ENCODE measurements at places on chromosomes 7 and 10.

DNA sequence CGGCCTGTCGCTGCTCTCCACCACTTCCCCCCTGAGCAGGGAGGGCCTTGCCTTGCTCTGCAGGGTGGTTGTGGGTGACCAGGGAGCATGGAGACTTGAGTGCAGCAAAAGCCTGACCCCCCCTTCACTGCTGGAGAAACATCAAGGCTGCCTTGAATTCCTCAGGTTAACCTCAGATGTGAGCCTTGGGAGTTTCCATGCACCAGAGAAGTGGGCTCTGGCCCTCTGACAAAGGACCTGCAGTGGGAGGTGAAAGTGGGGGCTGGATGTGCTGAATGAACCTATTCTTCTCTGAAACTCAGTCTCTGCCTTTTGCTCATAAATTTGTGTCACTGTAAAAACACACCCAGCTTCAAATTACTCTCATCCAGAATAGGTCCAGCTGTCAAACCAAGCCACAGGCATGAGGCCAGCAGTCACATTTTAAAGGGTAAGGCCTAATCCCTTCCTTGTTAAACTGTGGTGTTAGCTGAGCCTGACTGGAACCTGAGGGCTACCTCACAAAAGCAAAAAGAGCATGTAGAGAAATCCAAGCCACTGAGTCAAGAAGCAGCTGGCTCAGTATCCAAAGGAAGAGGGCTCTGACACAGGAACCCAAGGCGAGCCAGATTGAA lies 356.8 kb downstream of the CCSER2 start:
- no peak for DNase-seq

- DNase-seq: no peak
Measured at GRCh38 chr10:43230909-43231522, 35.8 kb downstream of the RASGEF1A start.

GRCh38 chr10:131833446-131834080 lies 67.2 kb upstream of the PPP2R2D start:
- no peak for DNase-seq

DNA sequence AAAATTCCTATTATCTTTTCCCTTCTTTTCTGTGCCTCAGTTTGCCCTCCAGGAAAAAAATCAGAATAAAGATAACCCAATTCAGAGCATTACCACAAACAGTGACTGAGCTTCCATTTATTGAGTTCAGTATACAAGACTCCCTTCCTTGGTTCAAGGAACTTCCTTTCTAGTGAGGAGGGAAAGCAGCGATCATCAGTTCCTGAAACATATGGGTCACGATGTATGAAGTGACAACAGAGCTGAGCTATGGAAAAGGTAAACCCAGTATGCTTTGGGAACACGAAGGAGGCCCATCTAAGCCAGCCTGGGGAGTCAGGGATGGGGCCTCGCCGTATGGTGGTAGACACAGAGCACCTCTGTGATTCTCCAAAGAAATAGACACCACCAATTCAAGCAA lies 15.8 kb downstream of the C10orf71 start:
- DNase-seq: no peak

DNA sequence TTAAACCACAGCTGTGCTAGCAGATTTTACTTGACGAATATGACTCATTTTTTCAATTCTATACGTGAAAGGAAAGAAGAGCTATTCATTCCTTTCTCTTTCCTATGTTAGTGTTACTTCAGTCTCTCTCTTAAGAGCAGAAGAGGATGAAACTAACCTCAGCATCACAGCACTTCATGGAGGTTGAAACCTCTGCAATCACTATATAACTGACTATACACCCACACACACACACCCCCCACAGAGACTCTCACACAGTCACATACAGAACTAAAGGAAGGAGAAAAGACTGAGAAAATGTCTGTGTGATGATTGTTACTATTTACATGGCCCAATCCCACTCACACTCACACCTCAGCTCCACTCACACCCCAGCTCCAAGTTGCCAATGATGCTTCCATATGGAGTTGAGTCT lies 104.2 kb downstream of the KIF20B start:
- no peak for DNase-seq

GRCh38 chr7:47422611-47423010 lies 159.3 kb downstream of the TNS3 start:
- no peak for DNase-seq

- no peak for DNase-seq
Measured at GRCh38 chr10:98391065-98391464, 23.9 kb downstream of the PYROXD2 start.

- DNase-seq: no peak
Measured at GRCh38 chr7:158779061-158780000, 50.0 kb downstream of the ESYT2 start.

DNA sequence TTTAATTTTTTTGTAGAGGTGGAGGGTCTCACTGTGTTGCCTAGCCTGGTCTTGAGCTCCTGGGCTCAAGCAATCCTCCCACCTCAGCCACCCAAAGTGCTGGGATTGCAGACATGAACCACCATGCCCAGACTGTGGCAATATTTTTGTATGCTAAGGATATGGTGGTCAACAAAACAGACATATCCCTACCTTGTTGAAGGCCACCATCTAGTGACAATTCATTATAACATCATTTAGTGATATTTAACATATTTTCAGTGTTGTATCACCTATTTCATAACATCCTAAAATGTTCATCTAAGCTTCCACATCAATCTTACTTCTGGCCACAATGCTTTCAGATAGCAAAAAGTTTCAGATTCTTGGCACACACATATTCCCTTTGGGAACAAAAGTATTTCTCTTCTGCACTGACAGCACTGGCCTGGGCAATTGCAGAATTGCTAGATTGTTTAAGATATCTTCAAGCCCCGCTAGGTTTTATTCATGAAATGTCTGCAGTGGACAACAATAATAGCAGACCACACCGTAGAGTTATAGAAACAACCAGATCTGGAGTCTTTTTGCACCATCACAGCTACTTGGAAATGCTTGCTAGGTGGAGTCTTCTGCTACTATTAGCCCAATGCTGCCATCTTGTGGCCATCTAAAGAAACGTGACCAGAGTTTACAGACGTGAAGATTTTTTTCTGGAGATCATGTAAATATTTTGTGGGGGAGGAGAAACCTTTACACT lies 58.4 kb downstream of the DNAJC12 start:
- peak; percentile 83 for DNase-seq

DNA sequence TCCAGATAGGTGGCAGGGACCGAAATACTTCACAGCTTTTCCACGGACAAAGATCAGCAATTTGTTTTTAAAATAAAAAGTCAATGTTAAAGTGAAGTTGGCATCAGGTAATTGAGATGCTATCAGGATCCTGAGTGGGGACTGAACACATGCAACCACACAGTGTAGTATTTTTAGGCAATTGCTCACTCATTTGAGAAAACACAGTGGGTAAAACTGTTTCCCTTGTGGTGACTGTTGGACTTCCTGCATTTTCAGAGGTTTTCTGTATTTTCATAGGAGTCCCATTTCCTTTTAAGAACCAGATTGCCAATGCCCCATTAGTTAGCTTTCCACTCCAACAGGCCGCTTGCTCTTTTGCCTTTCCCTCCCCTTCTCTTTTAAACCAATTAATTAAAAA lies 159.5 kb upstream of the ZNF32 start:
- peak; percentile 28 for DNase-seq

- DNase-seq: peak; percentile 84
Measured at GRCh38 chr7:85104432-85105205, 82.2 kb downstream of the SEMA3D start.

DNA sequence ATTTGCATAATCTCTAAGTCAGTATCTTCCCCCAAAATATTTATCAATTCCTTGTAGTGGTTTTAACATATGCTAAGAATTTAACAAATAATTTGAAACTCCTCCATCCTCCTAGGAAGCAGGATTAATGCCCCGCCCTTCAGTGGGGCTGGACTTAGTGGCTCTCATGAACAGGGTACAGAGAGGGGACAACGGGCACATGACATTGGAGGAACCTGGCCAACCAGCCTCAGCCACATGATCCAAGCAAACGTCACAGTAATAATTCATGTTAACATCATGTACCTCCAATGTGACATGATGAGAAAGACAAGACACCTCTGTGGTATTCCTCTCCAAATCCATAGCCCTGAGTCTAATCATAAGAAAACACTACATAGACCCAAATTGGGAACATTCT lies 50.5 kb downstream of the NUDCD3 start:
- no peak for DNase-seq

GRCh38 chr7:96657347-96658021 lies 52.2 kb downstream of the SEM1 start:
- DNase-seq: no peak

DNA sequence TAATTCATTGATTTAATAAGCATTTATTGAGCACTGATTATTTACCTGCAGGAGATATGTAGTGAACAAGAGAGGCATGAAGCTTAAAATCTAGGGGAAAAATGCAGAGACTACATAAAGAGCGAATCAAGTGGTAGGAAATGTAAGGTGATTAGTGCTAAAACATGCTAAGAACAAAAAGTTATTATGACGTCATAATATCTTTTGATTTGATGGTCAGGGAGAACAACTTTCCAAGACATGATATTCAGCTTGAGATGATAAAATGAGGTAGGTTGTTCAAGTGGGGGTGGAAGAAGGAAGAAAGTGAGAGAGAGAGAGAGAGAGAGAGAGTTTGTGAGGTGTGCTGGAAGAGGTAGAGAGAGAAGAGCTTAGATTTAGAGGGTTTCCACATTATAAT lies 317.7 kb downstream of the NRG3 start:
- no peak for DNase-seq

DNA sequence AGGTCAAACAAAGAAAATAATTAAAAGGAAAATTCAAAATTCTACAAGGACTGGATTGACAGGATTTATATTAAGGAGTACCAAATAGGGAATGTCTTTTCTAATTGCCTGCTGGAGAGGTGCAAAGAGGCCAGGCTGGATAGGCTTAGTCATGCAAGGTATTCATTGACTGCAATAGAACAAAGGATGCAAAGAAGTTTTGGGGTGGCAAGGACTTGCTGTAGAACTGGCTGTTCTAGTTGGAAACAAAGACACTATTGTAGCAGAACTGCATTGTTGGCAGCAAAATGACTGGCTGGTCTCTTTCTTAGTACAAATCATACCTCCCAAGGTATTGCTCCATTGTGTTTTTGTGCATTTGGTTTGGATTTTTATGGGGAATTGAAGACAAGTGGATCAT lies 10.1 kb downstream of the ITGB8 start:
- no peak for DNase-seq

- DNase-seq: no peak
Measured at GRCh38 chr7:50652400-50653125, 87.4 kb upstream of the DDC start.

GRCh38 chr7:137882261-137882668 lies 35.5 kb upstream of the DGKI start:
- peak; percentile 99 for DNase-seq

DNA sequence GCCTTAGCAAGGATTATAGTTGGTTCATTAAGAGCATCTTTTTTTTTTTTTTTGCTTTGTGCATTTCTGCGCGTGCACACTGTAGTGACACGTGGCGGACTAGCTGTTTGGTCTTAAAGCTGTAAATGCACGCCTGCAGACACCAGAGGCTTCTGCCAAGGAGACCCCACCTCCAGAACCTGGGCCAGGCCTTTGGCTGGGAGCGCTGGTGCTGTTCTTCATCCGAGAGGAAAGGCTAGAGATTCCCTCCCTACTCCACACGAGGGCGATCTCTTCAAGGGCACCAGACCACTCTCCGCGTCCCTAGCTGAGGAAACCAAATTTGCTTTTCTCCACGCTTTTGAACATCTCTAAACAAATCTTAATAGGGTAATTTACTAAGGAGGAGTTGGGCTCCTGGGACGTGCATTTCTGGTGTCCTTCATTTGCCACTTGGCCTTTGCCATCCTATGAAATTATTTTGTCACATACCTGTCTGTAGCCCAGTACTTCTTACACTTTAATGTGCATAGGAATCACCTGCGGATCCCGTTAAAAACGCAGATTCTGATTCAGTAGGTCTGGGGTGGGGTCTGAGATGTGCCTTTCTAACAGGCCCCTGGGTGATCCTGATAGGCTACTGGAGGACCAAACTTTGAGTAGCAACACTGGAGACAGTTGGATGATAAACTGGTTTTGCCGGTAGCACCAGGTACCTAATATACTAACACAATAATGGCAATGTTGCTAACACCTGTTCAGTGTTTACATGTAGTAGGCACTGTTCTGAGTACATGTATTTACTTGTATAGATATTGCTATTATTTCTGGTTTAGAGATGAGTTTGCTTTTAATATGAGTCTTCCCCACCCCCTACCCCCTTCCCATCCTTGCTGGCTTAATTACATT lies 1.3 kb upstream of the SLC26A5 start:
- peak; percentile 29 for DNase-seq

GRCh38 chr7:29192323-29192722 lies 2.3 kb upstream of the CHN2 start:
- no peak for DNase-seq

DNA sequence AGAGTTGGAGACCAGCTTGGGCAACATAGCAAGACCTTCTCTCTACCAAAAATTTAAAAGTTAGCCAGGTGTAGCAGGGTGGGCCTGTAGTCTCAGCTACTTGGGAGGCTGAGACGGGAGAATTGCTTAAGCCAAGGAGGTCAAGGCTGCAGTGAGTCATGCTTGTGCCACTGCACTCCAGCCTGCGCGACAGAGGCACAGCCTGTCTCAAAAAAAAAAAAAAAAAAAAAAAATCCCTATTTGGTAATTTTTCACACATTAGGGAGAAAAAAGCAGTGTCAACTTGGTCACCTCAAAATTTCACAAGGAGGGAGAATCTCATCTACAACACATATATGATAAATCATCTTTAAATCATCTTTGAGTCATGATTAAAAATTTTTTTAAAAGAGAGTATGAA lies 6.4 kb upstream of the ZNF398 start:
- peak; percentile 16 for DNase-seq

DNA sequence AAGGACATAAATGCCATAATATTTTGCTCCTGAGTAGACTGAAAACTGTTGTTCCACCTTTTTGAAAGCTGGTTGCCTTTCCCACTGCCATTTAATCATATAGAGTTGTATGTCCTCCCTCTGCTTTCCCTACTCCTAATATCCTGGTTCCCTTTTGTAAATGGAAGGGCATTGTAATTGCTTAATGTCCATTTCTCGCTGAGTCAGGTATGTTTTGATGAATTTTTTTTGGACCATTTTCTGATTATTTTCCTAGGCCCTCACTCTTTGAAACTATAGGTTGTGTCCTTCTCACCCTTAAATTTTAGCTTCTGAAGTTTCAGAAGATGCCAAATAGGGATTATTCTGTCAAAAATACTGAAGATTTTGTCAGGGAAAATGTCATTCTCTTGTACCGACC lies 45.5 kb downstream of the WAC start:
- DNase-seq: no peak

- DNase-seq: no peak
Measured at GRCh38 chr7:92282930-92283329, 37.2 kb downstream of the ANKIB1 start.

- no peak for DNase-seq
Measured at GRCh38 chr7:81657551-81657950, 112.3 kb downstream of the HGF start.

DNA sequence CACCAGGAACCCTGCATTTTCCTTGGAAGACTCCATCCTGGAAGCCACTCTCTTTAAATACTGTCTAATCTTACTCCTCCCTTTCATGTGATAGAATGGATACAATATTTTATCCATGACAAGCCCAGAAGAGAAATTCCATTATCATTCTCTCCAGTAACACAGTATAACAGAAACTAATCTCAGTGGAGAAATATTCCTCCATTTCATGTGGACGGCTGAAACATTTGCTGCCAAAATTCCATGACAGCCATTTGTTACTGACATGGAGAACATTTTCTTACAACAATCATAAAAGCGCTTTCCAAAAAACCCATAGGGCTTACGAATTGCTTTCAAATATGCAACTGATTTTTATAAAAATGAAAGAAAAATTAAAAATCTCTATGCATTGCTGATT lies 392.8 kb upstream of the KLF6 start:
- DNase-seq: no peak

GRCh38 chr10:28374036-28374435 lies 71.2 kb upstream of the MPP7 start:
- no peak for DNase-seq

Data from foreskin fibroblast (primary cell).